DMS 273 treated with DMSO at 0.1 percent for 48 hours (cell line): ENCODE measurements at places on chromosomes 3 and 15.

GRCh38 chr15:78056714-78057269 is 20.7 kb downstream of the TBC1D2B start:
- no peak for DNase-seq

GRCh38 chr15:96344060-96344705 is 13.7 kb downstream of the NR2F2 start:
- DNase-seq: no peak

GRCh38 chr3:10723991-10724390 is 92.0 kb upstream of the SLC6A11 start:
- no peak for DNase-seq

DNA sequence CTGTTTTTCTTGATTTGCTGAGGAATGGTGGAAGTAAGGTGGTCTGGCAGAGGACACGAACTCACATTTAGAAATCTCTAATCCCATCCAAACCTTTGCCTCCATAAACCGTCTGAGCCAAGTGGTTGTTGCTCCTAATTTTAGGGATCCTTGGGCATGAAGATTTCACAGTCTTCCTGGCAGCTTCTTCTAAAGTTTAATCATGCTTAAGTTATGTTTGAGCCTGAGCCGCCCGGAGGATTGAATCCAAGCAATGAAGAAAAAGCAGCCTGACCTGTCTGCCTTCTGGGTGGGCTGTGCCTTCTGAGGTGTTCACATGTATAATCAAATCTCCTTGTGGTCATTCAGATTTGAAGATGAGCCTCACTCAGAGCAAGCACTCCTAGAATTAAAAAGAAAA is 249.0 kb downstream of the CD47 start:
- DNase-seq: no peak

DNA sequence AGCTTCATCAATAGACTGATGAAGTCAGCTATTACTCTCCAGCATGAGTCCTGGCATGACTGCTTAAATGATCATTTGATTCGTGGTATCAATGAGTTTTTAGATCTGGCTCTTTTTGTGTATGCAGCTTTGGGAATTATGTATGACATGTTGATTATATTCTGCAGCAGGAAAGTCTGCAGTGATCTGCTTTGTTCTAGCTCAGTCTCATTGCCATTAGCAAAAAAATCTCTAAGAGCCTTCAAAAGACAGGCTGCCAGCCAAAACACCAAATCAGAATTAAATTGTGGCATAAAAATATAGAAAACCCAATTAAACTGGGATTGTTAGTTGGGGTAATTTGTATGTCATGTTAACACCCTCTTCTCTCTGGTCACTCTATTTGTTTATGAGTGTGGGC is 1021.0 kb upstream of the SEMA6D start:
- DNase-seq: no peak

DNA sequence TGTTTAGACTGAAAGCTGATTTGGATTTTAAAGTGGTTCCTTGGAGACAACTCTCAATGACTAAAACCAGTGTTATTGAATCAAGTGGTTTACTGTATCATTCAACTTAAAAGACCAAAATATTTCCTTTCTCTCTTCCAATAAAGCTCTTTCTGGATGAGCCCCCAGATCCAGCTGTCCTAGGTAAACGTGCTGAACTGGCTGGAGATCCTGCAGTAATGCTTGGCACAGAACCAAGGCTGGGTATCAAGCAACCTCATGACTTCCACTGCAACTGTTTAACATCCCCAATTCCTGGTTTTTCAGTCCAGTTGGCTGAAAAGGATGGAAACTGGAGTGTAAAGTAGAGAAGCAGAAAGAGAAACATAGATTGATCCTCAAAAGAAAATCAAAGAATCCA is 28.9 kb downstream of the SEC22C start:
- no peak for DNase-seq

GRCh38 chr3:116912116-116912515 is 202.5 kb downstream of the TUSC7 start:
- DNase-seq: no peak

DNA sequence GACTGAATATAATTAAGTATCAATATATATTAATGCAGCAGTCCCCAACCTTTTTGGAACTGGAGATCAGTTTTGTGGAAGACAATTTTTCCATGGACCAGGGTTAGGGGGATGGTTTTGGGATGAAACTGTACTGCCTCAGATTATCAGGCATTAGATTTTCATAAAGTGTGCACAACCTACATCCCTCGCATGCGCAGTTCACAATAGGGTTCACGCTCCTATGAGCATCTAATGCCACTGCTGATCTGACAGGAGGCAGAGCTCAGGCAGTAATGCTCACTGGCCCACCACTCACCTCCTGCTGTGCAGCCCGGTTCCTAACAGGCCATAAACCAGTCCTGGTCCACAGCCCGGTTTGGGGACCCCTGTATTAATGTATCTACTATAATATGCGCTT is 95.6 kb downstream of the ULK4 start:
- DNase-seq: no peak

GRCh38 chr15:72197041-72197459 is 537 bp downstream of the GRAMD2A start:
- DNase-seq: no peak
